ENCODE measurements at places on chromosomes 5 and 9. TPM values are rescaled to one million over a fixed set of nuclear protein-coding genes. Genes with fewer than 3 reads are reported as not detected.
A peak's percentile ranks its signal among the peaks of the same experiment; 100 is the strongest.

CACNA1B gene
- total RNA-seq, result not detected

- no peak for DNase-seq
Measured at GRCh38 chr5:76083555-76084495, 642 bp downstream of the SV2C start.

GFI1B gene
- total RNA-seq, result 0.15 TPM

DNA sequence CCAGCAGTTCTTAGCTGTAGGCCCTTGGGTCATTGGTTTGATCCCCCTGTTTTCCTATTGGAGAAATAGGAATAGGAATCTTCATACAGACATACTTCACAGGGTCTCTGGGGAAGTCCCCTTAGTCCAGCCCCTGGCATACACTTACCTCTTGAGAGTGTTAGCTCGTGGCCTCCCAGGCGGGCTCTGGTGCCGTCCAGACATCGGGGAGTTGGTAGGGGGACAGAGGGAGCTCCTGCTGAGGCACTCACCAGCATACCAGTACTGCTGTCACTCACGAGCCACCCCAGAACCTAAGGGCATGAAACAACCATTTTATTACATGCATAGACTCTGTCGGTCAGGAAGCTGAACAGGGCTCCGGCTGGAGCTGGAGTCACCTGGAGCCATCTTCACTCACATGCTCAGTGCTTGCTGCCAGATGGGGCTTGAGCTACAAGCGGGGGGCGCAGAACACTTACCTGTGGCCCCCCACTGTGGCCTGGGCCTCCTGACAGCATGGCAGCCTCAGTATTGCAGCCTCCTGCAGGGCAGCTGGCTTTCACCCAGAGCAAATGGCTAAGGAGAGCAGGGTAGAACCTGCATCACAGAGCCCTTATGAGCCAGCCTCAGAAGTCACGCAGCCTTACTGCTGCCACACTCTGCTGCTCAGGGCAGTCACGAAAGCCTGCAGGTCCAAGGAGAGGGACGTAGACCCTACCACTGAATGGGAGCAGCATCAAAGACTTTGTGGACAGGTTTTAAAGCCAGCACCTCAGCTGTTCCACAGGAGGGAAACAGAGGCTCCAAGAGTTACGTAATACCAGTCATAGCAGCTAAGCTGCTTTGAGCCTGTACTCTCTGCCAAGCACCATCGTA lies 58.3 kb upstream of the ANGPTL2 start:
- peak; percentile 31 for DNase-seq

DNA sequence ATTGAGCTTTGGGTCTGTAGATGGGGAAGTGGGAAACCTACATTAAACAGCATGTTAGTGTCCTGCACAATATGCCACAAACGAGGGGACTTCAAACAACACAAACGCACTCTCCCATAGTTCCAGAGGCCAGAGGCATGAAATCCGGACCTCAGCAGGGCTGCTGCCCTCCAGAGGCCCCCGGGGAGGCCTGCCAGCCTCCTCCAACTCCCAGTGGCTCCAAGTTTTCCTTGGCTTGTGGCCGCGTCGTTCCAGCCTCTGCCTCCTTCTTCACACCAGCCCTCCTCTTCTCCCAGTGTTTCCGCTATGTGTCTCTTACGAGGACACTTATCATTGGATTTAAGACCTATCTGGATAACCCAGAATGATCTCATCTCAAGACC lies 13.3 kb upstream of the COL5A1 start:
- no peak for DNase-seq

- no peak for DNase-seq
Measured at GRCh38 chr5:14946815-14947620, 75.4 kb upstream of the ANKH start.

GRCh38 chr9:132802121-132802795 lies 75.8 kb downstream of the AK8 start:
- DNase-seq, result peak; percentile 37

IL13 gene
- total RNA-seq, result not detected

- no peak for DNase-seq
Measured at GRCh38 chr5:128784726-128785125, 180.6 kb upstream of the SLC27A6 start.

DNA sequence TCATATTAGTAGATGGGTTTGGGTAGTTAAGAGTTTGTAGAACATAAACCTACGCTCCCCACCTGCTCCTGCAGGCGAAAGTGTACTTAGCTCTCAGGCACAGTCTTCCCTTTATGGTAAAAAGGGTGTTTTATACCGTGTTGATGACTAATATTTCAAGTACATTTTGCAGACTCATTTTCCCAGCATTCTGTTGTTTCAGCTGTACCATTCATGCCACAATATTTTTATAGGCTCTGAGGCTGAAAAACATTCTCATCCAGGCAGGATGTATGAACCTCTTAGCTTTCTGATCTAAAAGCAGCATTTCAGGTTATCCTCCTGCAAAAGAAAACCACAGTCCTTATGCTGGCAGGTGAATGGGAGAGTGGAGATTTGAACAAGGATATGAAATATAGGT lies 231.4 kb downstream of the NR2F1-AS1 start:
- no peak for DNase-seq

SLC36A2 gene
- total RNA-seq, result not detected

DMXL1 gene
- total RNA-seq, result 21.5 TPM

BNC2 gene
- 0.55 TPM for total RNA-seq

GIN1 gene
- 6.4 TPM for total RNA-seq

- DNase-seq, result no peak
Measured at GRCh38 chr5:5126444-5126843, 13.7 kb upstream of the ADAMTS16 start.

PCDHB8 gene
- not detected for total RNA-seq

OR1N1 gene
- total RNA-seq, result not detected

GRCh38 chr9:75226403-75227139 lies 138.3 kb downstream of the OSTF1 start:
- DNase-seq, result no peak

DMRT3 gene
- total RNA-seq, result not detected

- DNase-seq, result no peak
Measured at GRCh38 chr5:126438267-126438666, 15.1 kb downstream of the GRAMD2B start.

- DNase-seq, result no peak
Measured at GRCh38 chr5:35954175-35954574, 15.8 kb upstream of the CAPSL start.

GRCh38 chr5:172288465-172288864 lies 4.9 kb upstream of the UBTD2 start:
- no peak for DNase-seq

DNA sequence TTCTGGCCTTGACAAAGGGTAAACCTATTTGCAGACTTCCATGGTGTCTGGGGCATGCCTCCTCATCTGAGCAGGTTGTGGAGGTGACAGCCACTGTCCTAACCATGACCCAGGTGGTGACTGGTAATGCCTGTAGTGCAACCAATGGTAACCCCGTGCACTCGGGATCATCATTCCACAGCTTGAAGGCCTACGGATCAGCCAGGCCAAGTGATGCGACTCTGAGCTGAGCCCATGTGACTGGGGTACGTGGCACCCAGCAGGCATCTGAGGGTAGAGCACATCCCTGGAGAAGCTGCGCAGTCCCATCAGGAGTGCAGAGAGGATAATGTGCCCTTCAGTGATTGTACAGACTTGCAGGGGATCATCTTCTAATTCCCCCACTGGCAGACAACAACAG lies 35.0 kb downstream of the DROSHA start:
- no peak for DNase-seq

EQTN gene
- not detected for total RNA-seq

DNA sequence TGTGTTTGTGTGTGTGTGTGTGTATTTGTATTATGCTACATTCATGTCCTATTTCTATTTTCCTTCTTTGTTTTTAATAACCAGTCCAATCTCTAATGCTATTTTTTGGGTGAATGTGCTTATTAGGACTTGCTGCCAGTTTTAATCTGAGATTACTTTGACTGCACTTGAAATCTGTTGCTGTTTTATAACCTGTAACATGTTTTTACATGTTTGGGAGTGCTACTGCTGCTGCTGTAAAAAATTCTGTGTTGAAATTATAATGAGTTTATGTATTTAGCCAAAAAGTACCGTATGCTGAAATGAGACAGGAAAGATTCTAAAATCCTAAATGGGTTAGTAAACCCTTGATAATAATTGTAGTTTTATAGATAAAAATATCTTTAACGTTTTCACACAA lies 104.7 kb upstream of the SSBP2 start:
- DNase-seq, result no peak

DNA sequence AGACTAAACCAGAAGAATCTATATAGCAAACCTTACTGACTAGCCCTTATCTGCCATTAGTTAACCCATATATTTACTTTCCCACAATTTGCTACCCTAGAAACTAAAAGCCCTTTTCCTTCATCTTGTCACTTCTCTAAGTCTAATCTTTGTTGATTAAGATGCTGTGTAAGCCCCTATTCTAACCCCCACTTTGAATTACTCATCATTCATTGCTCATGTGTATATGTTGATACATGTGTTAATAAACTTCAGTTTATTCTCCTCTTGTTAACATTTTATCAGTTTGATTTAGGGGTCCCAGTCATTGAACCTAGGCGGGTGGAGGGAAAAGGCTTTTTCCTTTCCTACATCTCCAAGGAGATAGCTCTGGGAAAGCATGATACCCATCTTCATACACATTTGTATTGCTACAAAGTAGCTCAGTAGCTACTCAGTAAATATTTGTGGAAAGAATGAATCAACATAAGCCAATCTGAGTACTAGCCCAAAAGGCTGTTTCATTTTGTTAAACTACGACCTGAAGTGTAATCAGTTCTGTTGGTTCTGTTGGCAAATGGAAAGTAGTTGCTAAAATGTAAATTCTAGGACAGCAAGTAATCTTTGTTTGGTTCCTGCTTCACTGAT lies 35.1 kb upstream of the NDFIP1 start:
- DNase-seq, result no peak

DNA sequence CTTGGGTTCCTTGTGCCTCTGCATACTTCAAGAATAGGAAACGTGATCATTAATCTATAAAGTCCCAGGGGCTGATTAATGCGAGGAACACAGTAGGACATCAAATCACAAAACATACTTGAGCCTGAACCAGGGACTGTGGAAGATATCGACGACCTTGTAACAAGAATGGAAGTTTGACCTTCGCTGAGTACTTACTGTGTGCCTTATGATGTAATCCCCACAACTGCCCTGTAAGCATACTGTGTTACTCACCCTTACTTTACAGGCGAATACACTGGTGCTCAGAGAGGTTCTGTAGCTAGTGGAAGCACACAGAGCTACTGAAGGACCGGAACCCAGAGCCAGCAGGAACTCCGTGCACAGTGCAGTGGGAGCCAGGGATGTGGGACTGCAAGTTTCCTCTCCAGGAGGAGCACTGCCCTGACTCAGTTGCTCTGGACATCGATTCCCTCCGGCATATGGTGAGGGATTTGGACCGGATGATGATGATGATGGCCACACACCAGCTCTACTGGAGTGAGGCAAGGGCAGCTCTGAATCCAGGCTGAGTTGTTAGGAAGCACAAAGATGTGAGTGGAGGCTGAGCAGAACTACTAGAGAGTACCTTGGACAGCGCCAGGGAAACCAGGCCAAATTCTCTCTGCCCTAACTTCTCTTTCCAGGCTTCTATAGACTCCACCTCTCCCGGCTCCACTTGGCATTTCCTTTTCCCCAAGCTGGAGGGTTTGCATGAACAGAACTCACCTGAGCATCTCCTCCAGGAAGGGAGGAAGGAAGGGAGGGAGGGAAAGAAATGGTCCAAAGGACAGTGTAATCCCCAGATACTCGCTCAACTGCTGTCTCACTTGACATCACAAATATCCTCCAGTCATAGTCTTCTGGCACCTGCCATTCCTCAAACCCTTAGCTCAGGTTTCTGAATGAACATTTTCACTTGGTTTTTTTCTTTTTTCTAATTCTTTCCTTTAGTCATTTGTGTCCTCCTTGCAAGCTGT lies 1.5 kb upstream of the GABBR2 start:
- no peak for DNase-seq

- DNase-seq, result no peak
Measured at GRCh38 chr5:14281746-14282181, 138.6 kb downstream of the TRIO start.

- DNase-seq, result no peak
Measured at GRCh38 chr5:97618721-97619120, 435.7 kb upstream of the RIOK2 start.

STPG3 gene
- not detected for total RNA-seq

CD72 gene
- total RNA-seq, result 0.93 TPM

DNA sequence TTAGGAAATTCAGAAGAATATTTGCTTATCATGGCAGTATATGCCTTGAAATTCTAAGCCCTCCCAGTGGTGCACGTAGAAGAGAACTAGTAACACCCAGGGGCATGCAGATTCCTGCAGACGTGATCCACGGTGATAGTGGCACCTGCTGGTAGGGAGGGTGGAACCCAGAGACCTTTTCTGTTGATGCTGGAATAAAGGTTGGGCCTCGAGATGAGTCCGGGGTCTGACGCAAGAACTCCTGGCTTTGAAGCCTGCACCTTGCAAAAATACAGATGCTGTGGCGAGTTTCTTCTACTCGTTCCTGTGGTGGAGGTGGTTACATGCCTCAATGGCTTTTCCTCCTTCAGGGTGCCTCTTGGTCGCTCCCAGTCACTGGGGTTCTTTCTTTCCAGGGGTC lies 39.5 kb upstream of the PHF2 start:
- no peak for DNase-seq

DNA sequence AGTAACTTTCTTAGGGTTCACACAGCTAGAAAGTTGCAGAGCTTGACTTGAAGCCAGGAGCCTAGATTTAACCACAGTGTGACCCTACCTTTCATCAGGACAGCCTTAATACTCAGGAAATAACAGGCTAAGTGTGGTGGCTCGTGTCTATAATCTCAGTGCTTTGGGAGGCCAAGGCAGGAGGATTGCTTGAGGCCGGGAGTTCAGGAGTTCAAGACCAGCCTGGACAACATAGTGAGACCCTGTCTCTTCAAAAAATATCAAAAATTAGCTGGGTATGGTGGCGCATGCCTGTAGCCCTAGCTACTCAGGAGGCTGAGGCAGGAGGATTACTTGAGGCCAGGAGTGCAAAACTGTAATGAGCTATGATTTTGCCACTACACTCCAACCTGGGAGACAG lies 681.1 kb downstream of the MAT2B start:
- DNase-seq, result no peak

GRCh38 chr9:98144076-98144475 lies 25.1 kb upstream of the TRIM14 start:
- DNase-seq, result no peak

DNA sequence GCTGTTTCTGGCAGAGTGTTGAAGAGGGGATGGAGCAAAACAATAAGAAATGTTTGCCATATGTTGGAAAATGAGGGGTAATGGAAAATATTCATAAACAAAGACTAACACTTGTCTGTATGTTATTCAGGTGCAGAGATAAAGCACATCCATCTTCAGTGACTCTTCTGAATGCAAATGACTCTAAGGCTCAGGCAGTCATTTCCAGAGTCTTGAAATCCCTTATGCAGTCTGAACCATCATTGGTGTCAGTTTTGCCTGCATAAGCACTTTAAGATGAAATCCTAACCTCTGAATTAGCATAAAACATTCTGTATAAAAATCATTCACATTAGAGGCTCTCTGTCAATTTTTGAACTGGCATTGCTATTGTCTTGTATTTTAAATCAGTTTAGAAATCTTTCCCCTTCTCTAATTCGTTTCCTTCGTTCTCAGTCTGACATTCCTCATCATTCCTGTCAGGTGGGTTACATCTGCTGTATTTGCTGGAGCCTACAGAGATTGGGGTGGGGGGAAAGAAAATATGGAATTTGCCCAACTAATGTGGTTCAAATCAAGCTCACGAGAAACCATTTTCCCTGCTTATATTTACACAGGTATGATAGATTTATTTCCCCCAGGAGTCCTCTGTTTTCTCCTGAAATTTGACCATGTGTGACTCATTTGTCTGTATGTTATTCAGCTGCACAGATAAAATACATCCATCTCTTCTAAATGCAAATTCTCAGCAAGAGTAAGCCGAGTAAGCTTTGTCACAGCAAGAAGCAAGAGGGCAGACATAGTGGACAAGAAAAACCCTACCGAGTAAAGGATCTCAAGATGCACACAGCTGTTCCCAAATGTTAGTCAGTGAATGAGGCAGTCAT lies 31.6 kb downstream of the ENC1 start:
- no peak for DNase-seq

Data from left lobe of liver (tissue), 2 donors.